Forelimb muscle (tissue), 1 donor: ENCODE measurements at places on chromosomes 7 and 10. TPM values are rescaled to one million over a fixed set of nuclear protein-coding genes. Genes with fewer than 3 reads are reported as not detected.
A peak's percentile ranks its signal among the peaks of the same experiment; 100 is the strongest.

- DNase-seq = no peak
Observed at GRCh38 chr10:31660300-31660699, 268.3 kb downstream of the ARHGAP12 start.

DNA sequence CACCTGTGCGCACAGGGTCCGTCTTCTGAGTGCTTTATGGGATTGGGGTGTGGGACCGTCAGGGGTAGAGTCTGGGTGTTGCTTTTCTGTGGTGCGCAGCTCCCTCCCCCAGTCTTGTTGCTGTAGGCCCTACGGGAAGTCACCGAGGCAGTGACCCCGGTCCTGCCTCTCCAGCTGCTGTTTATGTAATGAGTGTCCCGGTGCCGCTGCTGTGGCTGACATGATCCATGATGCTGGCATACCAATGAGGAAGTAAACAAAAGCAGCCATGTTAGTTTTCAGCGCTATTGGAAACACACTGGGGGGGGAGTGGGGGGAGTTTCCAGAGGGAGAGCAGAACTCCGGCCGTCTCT, 1.1 kb downstream of the TRIM8 start:
- DNase-seq = peak; percentile 51

GRCh38 chr7:193481-194251, 1.3 kb downstream of the FAM20C start:
- no peak for DNase-seq

The NRP1 gene
- 91.0 TPM for polyA plus RNA-seq
